ENCODE measurements at places on chromosomes 13 and 19.

GRCh38 chr13:79541426-79542049 lies 60.6 kb downstream of the NDFIP2 start:
- DNase-seq, result peak; percentile 73

GRCh38 chr13:111074826-111075225 lies 40.3 kb upstream of the ARHGEF7 start:
- no peak for DNase-seq

DNA sequence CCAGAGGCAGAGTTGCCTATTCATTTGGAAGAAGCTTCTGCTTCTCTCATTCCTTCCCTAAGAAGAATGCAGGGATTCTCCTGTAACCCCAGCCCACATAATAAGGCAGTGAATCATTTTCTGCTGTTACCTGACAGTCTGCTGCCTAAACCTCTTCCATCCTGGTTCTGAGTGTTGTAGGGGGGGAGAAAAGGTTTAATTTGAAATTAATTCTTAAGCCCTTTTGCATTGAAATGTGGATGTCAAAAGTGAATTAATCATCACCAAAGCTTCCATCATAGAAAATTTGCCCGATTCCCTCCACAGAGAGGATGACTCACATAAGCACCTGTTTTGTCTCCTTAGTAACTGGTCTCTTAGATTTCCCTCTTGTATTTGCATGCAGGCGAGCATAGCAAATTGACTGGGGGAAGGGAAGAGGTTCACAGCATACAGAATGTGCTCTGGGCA lies 146.7 kb upstream of the FNDC3A start:
- DNase-seq, result peak; percentile 25

- DNase-seq, result no peak
These were observed 24.5 kb upstream of the SLC7A1 start for GRCh38 chr13:29619995-29620394.

- DNase-seq, result no peak
These were observed 2.4 kb upstream of the PLPP2 start for GRCh38 chr19:293436-294110.

GRCh38 chr13:41211062-41211461 lies 16.7 kb upstream of the KBTBD7 start:
- DNase-seq, result no peak

GRCh38 chr13:25237083-25237482 lies 50.2 kb downstream of the MTMR6 start:
- DNase-seq, result no peak

GRCh38 chr19:50722201-50723013 lies 757 bp upstream of the CLEC11A start:
- DNase-seq, result no peak

GRCh38 chr19:30649934-30650614 lies 277.9 kb downstream of the ZNF536 start:
- DNase-seq, result peak; percentile 54

GRCh38 chr19:6020166-6020882 lies 42.4 kb upstream of the RANBP3 start:
- DNase-seq, result no peak

DNA sequence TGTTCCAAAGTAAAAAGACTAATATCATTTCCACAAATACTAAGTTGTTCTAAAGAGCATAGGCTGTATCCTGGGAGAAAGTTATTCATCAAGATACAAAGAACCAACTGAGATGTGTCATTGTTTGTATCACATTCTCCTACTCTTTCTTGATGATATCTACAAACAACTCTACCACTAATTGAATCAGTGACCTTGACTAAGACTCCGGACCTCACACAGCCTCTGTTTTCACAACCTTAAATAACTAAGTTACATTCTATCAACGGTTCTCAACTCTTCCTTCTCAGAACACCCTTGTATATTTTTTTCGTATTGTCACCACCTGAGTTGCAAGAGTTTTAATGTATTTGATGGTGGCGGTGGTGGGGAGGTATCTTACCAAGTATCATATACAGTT lies 12.6 kb downstream of the IRS2 start:
- DNase-seq, result no peak

DNA sequence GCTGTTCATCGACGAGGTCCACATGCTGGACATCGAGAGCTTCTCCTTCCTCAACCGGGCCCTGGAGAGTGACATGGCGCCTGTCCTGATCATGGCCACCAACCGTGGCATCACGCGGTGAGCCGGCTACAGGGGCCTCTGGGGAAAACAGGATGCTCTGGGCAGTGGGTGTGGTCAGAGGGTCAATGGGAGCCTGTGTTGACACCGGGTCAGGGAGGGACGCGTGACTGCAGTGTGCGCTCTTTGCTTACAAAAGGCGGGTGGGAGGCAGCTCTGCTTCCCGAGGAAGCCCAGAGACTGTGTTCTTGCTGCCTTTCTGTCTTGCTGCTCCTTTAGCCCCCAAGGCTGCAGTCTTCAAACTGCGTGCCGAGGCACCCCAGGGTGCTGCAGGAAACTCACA lies 5.7 kb downstream of the LHB start:
- DNase-seq, result no peak

DNA sequence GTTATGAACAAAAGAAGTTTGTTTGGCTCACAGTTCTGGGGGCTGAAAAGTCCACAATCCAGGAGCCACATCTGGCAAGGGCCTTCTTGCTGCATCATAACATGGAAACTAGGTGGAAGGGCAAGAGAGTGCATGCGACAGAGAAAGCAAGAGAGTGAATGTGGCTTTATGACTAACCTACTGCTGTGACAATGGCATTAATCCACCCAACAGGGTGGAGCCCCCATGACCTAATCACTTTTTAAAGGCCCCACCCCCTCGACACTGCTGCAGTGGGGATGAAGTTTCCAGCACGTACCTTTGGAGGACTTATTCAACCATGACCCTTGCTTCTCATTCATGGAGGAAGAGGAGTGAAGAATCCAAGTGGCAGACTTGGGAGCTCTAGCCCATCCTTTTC lies 30.0 kb upstream of the RFXAP start:
- DNase-seq, result no peak

- DNase-seq, result no peak
These were observed 9.5 kb downstream of the SMAD9 start for GRCh38 chr13:36910545-36910944.

GRCh38 chr19:42343344-42344110 lies 18.1 kb downstream of the MEGF8 start:
- no peak for DNase-seq

- DNase-seq, result no peak
These were observed 9.3 kb downstream of the COLGALT1 start for GRCh38 chr19:17564781-17565180.

DNA sequence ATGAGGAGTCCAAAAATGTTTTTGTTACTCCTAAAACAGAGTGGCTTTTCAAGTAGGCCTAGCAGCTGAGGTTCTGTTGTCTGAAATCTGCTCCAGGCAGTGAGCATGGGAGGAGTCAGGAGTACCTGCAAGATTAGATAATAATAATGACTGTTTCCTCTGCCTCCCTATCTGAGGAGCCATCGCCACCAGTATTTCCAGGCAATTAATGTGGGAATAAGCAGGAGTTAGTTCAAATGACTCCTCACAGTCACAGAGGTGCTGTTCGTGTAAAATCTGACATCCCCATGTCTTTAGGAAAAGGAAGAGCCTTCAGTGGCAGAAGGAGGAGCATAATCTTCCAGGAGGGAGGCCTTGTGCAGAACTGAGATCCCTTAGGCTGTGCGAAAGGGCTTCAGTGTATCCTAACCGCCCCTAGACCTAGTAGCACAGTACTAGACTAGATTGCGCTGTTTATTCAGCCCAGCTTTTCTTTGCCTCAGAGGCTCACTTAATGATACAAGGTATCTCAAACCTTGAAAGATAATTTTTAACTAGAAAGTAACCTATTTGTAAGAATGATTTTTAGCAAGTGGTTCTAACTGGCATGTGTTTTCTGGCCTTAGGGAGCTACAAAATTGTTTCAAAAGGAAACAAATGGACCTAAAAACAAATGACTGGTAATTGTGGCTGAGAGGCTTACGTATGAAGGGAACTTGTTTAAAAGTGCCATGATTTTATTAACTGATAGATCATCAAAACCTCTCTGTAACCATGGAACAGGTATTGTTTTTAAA lies 49.0 kb downstream of the FREM2 start:
- DNase-seq, result no peak

DNA sequence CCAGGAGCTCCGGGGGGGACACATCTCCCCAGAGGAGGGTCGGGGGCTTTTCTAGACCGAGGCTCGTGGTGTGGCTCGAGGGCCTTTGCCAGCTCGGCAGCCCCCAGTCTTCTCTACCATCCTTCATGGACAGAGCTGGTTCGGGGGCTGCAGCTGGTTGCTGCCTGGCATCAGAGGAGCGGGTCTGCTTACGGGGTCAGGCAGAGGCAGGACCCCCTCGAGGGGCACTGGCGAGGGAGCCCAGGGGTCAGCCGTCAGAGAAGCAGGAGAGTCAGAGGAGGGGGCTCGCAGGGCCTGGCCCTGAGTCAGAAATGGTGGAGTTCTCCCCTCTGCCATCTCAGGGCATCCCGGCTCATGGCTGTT lies 123.5 kb downstream of the KDM4B start:
- no peak for DNase-seq

DNA sequence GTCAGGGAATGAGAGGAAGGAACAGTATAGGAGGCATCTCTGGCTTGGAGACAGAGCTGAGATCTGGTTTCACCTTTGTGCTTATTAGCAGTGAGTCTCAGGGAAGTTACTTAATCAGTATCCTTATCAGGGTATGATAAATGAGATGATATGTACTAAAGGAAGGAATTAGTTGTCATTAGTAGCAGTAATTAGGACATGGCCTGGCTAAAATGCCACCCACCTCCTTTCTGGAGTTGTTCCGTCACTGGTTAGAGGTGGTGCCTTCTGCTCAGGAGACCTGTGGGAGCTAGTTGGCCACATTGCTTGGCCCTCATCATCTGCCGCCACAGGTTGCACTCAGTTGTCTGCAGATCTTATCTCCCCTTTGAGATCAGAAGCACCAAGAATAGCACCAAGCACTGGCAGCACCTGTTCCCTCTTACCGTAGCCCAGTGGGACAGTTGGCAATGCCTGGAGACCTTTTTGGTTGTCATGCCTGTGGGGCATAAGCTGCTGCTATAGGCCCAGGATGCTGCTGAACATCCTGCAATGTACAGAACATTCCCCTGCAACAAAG lies 4.7 kb downstream of the GPATCH1 start:
- DNase-seq, result no peak

GRCh38 chr19:8089664-8090601 lies 37.4 kb downstream of the CCL25 start:
- DNase-seq, result no peak

GRCh38 chr19:16867211-16867610 lies 21.6 kb upstream of the F2RL3 start:
- DNase-seq, result no peak

- peak; percentile 50 for DNase-seq
These were observed 81.0 kb upstream of the UBAC2 start for GRCh38 chr13:99119656-99120055.

GRCh38 chr13:109715902-109716301 lies 70.5 kb downstream of the IRS2 start:
- DNase-seq, result no peak

- DNase-seq, result no peak
These were observed 26.6 kb downstream of the GNG7 start for GRCh38 chr19:2675892-2676291.

GRCh38 chr19:7515645-7516151 lies at the start of gene ZNF358:
ZNF358 (plus strand) TSS chr19:7516103; CDS start chr19:7519243, 3,140 bp downstream.
- peak; percentile 30 for DNase-seq

- DNase-seq, result no peak
These were observed 1.3 kb downstream of the APOC2 start for GRCh38 chr19:44947041-44947581.

- no peak for DNase-seq
These were observed 360 bp upstream of the ZNF69 start for GRCh38 chr19:11887234-11887610.

DNA sequence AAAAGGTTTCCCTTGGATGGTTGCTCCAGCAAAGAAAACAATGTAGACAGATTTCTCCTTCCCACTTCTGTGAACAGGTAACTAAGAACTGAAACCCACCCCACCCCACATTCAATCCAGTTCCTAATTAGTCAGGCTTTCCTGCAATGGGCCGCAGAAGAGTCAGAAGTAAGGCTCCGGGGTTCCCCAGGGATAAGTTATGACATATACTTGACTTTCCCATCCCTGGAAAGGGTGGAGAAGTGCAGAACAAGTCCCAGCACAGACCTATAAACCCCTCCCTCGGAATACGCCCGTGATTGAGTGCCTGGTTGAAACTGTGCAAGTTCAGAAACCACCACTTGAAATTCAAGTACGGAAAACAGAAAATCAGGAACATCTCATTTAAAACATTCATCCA lies 24.9 kb downstream of the RCBTB2 start:
- DNase-seq, result no peak

GRCh38 chr13:25001476-25002206 lies 94.3 kb upstream of the PABPC3 start:
- no peak for DNase-seq

GRCh38 chr13:100480676-100481075 lies 107.9 kb downstream of the GGACT start:
- DNase-seq, result no peak

DNA sequence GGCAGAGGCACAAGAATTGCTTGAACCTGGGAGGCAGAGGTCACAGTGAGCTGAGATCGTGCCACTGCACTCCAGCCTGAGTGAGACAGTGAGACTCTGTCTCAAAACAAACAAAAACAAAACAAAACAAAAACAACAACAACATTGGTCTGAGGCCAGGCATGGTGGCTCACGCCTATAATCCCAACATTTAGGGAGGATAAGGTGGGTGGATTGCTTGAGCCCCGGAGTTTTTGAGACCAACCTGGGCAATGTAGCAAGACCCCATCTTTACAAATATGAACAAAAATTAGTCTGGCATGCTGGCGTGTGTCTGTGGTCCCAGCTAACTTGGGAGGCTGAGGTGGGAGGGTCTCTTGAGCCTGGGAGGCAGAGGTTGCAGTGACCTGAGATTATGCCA lies 16.0 kb upstream of the NWD1 start:
- DNase-seq, result no peak

DNA sequence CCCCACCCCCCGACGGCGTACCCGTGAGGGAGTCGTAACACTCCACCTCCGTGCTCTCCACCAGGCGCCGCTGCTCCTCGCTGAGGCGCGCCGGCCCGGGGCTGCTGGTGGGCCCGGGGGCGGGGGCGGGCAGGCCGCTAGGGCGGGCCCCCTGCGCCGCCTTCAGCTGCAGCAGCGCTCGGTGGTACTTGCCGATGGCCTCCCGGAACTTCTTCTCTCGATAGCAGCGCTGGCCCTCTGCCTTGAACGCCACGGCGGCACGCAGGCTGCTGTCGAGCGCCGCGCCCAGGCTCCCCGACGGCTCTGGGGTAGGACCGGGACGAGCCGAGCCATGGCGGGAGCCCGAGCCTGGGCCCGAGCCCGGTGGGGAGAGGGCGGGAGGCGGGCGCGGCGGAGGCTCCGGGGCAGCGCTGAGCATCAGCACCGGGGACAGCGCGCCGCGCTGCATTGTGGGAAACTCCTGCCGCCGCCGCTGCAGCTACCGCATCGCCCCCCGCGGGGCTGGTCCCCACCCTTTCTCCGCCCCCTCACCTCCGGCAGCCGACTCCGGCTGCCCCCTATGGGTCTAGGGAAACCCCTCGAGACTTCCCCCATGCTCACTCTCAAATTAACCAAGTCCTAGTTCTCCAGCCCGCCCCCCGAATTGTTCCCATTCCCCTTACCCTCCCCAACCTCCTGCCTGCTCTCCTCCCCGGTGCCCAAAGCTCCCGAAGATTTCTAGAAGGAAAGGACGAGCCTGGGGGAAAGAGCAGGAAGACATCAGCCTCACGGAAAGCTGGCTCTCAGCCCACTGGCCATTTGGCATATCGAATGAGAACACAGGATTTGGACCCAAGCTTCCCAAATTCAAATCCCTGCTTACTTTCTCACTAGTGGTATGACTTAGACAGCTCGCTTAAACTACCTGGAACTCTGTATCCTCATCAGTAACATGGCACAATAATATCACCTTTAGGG lies at the start of gene TTC9B:
TTC9B (minus strand) TSS at position 451 of the 957 bp plus-strand sequence; CDS start at position 448, 3 bp downstream.
- peak; percentile 39 for DNase-seq
